ENCODE measurements at places on chromosomes 3 and 15.

DNA sequence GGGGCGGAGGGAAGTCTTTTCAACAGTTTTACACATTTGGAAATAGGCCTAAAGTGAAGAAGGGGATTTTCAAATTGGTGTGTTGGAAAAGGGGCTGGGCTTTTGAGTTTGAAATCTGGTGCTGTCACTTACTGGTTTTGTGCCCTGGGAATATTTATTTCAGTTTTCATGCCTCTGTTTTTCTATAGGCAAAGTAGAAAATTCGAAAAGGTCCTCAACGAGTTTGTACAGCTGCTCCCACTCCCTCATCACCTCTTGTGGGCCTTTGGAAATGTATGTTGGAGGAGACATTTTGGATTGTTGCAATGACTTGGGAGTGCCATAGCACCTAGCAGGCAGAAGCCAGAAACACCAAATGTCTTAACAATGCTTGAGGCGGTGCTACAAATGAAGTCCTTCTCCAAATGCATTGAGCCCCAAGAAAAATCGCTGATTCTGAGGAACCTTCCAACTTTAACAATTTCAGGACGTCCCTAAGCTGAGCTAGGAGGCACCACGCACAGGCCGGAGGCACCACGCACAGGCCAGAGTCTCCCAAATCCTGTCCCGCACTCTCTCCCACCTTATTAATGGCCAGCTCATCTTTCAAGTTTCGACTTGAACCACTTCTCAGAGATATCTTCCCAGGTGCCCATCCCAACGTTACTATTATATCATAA lies 639 bp upstream of the POLR2M start:
- no peak for DNase-seq

- no peak for DNase-seq
Measured at GRCh38 chr3:195150181-195151118, 120.5 kb downstream of the XXYLT1 start.

- no peak for DNase-seq
Measured at GRCh38 chr15:40246496-40247280, 7.8 kb downstream of the PAK6 start.

DNA sequence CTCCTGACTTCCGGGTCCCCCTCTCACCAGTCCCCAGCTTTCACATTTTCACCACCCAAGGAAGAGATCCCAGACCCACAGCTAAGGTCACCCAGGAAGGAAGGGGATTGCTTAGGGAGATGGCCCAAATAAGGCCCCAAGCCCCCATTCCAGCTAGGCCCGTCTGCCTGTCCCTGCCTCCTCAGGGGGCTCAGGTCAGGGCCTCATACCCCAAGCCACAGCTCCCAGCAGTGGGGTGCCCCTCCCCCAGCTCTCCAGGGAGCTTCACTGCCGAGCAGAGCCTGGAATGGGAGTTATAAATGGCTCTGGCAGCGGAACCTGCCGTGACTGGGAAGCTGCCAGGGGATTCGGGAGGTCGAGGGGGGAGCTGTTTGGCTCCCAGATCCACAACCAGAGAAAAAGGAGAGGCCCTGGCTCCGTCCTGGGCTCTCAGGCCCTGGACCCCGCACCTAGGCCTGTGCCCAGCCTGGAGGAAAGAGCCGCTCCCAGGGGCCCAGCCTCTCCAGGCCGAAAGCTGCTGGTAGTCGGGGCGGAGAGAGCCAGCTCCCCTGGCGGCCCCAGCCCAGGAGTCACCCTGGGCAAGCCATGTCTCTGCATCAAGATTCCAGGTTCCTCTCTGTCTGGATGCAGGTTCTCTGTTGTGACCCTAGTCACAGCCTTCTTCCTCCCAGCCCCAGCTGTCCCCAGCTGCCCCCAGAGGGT lies 550 bp downstream of the CCDC9B start:
- DNase-seq, result no peak

DNA sequence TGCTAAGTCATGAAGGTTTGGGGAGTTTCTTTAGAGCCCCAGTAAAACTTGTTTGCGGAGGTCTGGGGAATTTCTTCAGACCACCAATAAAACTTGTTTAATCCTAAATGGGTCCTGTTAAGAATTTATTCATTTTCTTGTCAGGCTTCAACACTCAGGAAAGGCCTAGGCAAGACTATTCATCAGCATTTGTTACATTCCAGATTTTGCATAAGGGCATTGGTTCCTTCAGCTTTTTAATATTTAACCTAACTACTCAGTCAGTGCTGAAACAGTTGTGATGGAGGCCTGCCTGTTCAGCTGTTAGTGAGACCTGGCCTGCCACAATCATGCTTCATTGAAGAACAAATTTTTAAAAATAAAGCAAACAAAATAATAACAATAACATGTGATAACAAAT lies 954.2 kb upstream of the SEMA6D start:
- no peak for DNase-seq

DNA sequence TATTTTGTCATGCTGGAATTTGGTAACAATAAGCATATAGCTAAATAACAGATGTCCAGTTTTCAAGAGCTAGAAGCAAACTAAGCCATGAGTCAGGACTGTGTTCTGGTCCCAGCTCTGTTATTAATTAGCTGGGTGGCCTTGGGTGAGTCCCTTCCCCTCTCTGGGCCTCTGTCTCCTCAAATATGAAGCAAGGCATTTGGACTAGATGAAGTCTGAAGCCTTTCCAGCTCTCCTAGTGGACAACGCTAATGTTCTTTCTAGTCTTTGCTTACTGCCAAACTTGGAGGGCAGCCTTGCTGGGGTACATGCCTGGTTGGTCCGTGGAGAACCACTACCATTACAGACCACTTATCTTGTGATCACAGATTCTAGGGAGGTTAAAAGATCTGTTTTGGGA lies 127.6 kb downstream of the DUT start:
- no peak for DNase-seq
